ENCODE measurements at places on chromosomes 3 and 15.

DNA sequence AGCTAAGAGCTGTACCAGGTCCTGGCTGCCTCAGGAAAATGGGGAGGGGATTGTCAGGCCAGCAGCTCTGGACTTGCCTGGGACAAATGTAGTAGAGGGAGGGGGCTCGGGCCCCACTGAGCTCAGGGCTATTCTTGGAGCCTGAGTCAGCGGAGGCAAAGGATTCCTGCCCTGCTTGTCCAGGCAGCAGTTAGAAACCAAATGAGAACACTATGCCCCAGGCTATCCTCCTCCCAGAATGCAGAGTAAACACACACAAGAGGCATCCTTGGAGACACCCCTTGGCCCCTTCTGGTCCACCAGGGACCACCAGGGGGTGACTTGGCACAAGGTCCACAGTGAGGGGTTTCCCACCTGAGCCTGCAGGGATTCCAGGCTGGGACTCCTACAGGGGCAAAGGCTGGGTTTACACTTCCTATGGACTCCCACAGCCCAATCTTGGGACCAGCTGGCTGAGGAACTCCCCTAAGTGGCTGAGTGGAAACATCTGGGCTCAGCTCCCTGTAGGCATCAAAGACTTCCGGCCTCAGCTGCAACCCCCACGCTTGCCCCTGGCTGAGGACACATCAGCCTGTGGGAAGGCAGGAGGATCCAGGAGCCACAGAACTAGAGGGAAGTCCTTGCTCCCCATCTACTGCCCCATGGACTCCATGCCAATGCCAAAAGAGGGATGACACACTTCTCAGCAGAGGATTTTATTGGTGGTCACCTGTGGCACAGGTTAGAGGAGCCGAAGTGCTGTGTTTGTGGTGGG lies 3.4 kb upstream of the COL7A1 start:
- DNase-seq, result no peak

DNA sequence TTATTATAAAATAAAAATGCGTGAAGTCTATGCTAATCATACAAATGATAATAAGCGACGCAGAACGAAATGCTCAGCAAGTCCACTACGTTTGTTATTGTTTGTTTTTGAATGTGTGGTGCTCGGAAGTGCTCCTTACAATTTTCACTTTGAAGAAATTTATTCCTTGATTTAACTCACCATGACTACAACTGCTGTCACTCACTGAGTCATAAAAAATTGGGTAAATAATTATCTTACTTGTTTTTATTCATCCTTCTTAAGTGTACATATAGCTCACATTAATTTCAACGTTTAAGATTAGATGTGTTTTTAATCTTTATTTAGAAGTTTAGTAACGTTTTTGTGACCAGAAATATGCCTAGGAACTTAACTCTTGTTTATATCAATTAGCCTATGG lies 66.7 kb upstream of the NANOGP8 start:
- no peak for DNase-seq

GRCh38 chr15:44545913-44546802 lies 9.2 kb downstream of the EIF3J start:
- no peak for DNase-seq

DNA sequence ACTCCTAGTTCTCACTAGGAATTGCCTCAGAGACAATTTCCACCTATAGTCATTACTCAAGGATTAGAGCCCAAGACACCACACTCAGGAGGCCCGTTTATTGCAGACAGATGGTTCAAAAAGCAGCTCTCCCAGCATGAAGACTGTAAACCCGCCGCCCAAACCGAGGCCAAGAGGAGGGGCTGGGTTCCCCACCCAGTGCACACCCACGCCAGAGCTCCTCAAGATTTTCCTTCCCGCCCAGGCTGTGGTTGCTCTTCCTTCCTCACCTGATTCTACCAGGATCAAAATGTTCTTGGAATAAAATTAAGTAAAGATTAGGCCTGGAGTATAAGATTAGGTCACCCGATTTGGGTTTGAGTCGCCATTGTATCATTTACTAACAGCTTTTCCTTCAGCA lies 364.4 kb downstream of the MECOM start:
- no peak for DNase-seq

- no peak for DNase-seq
Observed at GRCh38 chr3:100400419-100400779, 490 bp downstream of the TOMM70 start.
